ENCODE measurements at places on chromosomes 12 and 14.

DNA sequence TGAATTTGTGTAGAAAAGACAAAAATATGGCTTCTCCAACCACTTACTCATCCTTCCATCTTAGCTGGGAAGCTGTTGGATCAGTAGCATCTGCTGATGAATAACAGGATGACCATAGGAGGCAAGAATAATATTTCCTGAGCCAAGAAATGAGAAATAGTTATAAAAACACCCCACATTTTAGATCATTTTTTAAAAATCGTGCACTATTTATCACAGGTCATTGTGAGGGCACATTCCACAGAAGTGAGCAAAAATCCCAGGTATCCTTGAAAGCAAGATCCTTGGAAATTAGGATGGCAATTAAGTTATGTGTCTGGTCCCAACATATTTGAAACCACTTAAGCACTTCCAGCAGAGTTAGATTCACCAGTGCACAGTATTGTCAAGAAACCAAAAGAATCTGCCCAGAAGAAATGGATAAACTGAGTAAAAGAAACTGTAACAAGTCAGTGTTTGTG lies 8.4 kb downstream of the FAR2 start:
- DNase-seq = no peak

GRCh38 chr14:52314595-52315354 lies 663 bp downstream of the PTGER2 start:
- DNase-seq = no peak

DNA sequence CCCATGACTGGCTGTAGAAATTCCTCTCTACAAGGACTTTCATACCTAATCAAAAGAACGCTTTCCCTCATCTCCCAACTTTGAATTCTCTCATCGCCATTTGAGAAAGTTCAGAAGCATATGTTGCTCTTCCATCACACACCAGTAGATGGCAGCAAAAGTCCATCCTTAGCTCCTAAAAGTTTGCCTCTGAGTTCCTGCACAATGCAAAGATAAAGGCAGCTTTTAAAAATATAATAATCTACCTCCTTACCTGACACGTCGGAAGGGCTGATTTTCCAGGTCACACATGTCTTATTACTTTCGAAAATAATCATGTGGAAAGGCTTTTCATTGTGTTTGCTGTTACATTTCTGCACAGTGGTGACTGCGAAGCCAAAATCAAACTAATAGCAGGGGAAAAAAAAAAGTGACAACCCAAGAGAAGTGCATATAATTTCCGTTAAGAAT lies 456.7 kb upstream of the SEL1L start:
- DNase-seq = no peak

DNA sequence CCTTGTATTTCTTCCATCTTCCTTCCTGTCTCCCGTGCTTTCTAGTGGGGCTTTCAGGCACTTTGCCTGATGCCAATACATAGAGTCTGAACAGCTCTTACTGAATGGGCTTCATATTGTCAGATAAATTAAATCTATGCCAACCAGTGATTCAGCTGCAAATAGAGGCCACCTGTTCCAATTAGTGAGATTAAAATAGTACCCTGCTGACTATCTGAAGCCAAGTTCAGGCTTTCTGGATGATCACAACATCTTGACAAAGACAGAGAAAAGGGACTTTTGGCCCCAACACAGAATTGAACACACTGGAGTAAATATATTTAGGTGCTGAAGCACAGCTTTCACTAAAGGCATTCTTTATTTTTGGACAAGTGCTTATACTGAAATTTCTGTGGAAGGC lies 11.8 kb downstream of the TMCC3 start:
- DNase-seq = no peak

DNA sequence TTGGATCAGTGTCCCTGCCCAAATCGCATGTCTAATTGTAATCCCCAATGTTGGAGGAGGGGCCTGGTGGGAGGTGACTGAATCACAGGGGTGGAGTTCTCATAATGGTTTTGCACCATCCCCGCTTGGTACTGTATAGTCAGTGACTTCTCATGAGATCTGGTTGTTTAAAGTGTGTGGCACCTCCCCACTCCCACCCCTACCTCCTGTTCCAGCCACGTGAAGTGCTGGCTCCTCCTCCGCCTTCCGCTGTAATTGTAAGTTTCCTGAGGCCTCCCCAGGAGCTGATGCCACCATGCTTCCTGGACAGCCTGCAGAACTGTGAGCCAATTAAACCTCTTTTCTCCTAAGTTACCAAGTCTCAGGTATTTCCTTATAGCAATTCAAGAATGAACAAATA lies 67.2 kb downstream of the FERMT2 start:
- DNase-seq = no peak

- DNase-seq = no peak
These were observed 42.2 kb upstream of the TCL1A start for GRCh38 chr14:95756127-95756526.

DNA sequence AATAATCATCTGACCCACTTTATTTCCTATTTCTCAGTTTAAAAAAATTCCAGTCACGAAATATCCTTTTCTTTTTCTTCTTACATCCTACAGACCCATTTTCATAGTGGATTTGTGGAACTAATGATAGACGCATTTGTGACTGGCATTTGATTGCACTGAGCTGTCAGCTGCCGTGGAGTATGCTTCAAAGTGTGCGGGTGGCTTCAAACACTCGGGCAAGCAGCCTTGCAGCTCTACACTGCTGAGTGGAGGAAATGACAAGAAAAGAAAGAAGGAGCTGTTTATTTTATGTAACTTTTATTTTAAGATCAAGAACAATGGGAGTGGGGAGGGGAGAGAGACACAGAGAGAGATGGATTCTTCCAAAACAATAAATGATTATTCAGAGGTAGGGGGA lies 112.8 kb upstream of the NAP1L1 start:
- no peak for DNase-seq

DNA sequence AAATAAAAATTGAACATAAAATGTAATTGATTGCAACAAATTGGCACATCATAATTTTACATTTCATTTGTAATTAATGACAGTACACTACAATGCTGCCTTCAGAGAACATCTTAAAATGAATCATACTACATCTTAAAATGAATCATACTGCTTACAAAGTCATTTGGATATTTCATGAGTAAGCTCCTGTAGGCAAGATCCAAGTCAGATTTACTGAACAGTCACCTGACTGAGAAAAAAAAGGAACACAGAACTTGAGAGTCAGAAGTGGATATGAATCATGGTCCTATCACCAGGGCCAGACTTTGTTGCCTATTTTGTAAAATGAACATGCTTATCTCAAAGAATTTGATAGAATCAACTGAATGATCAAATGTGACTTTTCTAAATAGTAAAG lies 32.7 kb upstream of the FBLN5 start:
- no peak for DNase-seq
